ENCODE measurements at places on chromosomes 2 and 18.
A peak's percentile ranks its signal among the peaks of the same experiment; 100 is the strongest.

- DNase-seq, result no peak
Observed at GRCh38 chr2:27351802-27352598, 4.6 kb downstream of the GTF3C2 start.

DNA sequence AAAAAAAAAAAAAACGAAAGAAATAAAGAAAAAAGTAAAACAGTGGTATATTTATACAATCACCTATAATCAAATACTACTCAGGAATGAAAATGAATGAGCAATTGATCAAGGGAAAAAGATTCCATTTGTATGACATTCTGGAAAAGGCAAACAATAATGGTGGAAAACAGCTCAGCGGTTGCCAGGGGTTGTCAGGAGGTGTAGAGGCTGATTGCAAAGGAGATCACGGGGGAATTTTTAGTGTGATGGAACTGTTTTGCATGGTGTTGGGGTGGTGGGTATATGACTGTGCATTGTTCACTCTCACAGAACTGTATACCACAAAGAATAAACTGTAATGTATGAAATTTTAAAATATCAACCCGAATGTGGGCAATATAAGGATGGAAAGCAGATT lies 45.5 kb upstream of the INPP4A start:
- no peak for DNase-seq

GRCh38 chr2:159228081-159228581 lies 58.4 kb downstream of the WDSUB1 start:
- no peak for DNase-seq

DNA sequence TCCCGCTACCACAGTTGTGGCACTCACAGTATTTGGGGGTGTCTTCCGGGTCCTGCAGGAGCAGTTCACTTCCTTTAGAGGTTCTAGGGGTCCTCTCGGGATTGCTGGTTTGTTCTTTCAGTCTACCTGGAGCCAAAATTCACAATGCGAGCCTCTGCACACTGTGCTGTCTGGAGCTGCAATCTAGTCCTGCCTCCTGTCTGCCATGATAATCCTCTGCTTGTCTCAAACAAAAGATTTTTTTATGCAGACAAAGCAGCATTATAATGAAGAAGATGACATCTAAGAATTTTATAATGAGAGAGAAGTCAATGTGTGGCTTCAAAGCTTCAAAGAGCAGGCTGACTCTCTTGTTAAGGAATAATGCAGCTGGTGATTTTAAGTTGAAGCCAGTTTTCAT lies 975.1 kb upstream of the GYPC start:
- DNase-seq, result no peak

DNA sequence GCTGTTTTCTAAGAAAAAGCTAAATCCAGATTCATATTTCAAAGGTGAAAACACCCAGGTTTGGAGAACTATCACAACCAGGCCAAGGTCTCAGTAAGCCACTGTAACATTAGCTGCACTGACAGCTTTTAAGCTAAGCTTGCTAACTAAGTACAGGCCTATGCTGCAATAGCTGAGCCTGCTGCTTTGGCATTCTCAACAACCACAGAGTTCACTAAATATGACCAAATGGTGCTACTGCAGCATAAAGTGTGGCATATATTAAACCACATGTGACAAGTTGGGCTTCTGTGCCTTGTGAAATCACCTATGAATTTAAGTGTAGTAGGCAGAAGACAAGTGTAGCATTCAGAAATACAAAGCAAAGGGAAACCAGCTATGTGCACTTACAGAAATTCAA lies 206.7 kb downstream of the TCF4 start:
- no peak for DNase-seq

GRCh38 chr2:43519643-43520221 lies 76.1 kb downstream of the THADA start:
- no peak for DNase-seq

DNA sequence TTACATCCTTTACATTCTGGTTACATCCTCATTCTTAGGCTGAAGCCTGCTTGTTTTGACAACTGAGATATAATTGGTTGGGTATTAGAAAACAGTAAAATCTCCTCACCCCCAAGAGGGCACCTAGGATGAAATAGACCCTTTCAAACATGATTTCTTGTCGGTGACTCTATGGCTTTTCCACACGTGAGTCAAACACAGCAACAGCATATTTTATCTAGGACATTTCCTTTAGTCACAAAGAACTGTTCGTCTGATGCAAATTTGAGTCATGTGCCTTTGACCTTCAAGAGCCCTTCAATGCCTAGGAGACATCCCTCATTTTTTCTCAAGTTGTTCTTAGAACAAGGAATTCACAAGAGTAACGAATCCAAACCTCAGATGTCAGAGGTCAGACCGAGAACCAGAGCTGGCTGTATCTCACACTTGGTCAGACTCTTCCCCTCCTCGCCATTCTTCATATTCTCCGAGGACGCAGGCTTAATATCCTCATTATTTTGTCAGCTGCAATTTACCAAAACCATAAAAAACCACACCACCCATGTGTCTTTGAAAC lies 60.5 kb upstream of the ALKAL2 start:
- DNase-seq, result no peak

DNA sequence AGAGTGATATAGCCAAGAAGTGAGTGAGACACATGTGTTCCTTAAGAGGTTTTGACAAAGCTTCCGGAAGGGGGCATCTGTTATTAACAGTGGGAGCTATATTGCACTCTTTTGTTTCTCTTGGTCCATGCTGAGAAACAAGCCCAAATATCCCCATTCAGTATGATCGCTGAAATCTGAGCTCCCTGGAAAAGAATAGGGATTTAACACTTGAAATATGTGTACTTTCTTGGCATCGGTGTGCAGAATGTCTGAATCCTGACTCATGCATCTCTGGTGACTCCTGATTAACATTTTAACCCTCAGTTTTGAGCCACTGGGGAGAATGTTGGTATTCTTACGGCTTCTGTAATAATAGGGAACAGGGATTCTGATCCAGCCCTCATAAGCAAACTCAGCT lies 448.1 kb downstream of the TSN start:
- no peak for DNase-seq

GRCh38 chr2:236960531-236960930 lies 125.2 kb upstream of the COPS8 start:
- DNase-seq, result no peak

GRCh38 chr2:71000780-71001591 lies 6.3 kb upstream of the TEX261 start:
- DNase-seq, result peak; percentile 73

DNA sequence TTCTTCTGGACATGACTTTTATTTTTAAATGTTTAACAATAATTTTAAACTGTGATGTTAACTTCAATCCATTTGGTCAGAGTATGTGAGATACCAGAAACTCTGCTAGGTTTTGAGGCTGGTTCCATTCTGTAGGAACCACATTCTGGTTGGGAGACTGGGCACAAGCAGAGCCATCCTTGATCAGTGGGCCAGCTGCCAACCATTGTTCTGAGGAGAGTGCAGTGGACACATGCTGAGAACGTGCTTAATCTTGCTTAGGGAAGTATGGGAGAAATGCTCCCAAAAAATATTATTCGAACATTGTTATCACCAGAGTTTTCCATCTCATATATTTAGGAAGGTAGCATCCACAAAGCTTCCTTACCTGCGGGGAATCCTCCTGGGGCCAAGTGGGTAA lies 155.8 kb downstream of the RTN4 start:
- DNase-seq, result no peak

- DNase-seq, result no peak
Observed at GRCh38 chr2:219603771-219604170, 6.1 kb downstream of the STK11IP start.

- no peak for DNase-seq
Observed at GRCh38 chr2:201930831-201931230, 102.8 kb upstream of the FZD7 start.

DNA sequence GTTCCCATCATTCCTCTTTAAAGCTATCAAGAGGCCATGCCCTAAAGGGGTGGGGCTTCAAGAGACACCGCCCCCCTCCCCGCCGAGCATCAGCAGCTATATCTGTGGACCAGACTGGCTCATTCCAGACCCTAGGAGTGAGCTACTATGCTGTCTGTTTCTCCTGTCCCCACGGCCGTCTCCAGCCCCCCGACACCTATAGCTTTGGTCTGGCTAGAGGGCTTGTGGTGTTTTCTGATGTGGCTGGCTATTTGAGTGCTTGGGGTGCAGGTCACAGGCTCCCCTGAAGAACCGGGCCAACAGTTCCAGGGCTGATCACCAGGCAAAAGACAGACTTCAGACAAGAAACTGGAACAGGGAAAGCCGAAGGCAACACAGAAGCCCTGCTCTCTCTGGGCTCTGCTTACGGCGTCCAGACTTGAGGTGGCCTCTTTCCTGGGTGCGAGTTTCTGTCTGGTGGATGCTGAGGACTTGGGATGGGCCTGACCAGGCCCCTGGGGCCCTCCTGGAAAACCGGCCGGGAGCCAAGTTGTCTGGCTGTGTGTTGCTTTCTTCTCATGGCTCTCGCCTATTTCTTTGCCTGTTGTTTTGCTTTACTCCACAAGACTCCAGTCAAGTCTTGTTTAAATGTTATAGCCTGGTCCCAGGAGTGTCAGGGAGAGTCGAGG lies 83.6 kb downstream of the KLHL29 start:
- DNase-seq, result no peak
